ENCODE measurements at places on chromosomes 2 and 18.

- no peak for DNase-seq
Observed at GRCh38 chr2:170568511-170568910, 146.6 kb upstream of the SP5 start.

DNA sequence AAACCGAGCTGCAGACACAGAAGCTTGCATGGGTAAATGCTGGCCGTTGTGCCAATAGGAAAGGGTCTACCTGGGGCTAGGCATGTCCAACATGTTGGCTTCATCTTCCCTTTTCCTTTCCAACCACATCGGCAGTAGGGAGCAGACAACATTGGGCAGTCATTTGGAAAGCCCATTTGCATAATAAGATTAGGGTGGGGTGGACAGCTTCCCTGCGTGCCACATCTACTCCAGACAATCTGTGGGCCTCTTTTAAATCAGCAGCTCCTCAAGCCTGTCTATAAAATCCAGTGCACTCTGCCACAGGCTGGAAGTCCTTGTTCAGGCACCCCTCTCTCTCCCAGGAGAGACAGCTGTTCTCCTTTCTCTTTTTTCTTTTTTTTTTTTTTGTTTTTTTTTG, 203.6 kb upstream of the KYNU start:
- no peak for DNase-seq

DNA sequence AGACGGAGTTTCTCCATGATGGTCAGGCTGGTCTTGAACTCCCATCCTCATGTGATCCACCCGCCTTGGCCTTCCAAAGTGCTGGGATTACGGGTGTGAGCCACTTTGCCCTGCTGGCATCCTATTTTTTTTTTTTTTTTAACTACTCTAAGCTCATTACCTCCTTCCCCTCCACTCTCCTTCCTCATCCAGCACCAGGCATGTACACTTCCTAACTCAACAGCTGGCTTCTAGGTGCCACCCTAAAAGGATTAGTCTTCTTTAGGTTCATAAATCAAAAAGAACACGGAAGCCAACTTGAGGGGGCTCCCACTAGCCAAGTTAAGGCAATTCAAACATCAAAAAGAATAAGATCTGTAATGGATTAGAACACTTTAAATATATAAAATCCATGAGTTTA, 70.6 kb upstream of the TEX51 start:
- DNase-seq: no peak

DNA sequence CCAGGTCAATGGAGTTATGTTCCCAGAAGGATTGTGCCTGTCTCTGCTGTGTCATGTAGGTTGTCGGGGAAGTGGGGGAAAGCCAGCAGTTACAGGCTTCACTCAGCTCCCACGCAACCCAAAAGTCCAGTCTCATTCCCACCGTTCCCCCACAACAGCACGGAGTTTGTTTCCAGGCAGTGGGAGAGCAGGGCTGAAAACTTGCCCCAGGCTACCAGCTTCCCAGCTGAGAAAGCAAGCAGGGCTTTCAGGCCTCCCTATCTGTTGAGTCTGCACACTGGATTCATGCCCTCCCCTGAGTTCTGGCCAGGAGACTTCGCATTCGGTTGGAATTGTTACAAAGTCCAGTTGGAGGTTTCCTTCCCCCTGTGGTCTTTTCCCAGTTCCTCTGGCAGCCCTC, 76.3 kb downstream of the TMX3 start:
- no peak for DNase-seq

DNA sequence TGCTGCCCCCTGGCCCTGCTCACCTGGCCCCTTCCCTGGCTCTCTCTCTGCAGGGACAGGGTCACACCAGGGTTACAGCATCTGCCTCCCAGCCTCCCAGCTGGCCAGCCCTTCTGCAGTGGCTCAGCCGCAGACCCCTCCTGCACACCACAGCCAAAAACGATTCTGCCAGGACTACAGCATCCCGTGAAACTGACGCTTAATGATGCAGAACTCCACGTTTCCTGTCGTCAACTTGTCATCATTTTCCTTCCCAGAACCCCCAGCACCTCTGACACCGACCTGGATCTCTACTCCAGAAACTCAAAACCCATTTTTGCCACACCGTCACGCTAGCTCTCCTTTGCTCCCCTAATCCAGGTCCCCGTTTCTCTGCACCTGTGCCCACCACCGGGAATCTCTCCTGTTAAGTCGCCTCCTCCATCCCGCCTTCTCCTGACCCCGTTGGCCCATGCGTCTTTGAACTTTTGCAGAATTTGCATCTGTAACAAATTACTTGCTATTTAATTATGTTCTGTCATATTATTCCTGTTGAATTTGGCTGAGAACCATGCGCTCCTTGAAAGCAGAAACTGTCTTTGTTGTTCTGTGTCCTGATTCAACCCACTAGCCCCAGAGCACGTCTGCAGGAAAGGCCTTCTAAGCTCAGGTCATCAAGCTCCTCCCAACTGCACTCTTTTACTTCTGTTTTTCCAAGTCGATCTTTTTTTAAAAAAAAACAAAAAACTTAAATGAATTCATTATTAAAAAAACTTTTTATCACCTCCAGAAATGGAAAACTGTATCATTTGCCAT, 173.2 kb upstream of the COPS8 start:
- DNase-seq: no peak

All from activated CD4-positive, alpha-beta T cell treated with anti-CD3 and anti-CD28 coated beads, Interleukin-2, amount 50 U/mL, for 48 hours (primary cell).